Hematopoietic multipotent progenitor cell treated with erythropoietin and hydrocortisone succinate and interleukin-3 and kit ligand, for 6 days (in vitro differentiated cells): ENCODE measurements at places on chromosomes 1 and 21.

GRCh38 chr1:245605480-245606156 is 450.8 kb downstream of the KIF26B start:
- DNase-seq: no peak

GRCh38 chr1:95304803-95305202 is 70.8 kb downstream of the RWDD3 start:
- DNase-seq: no peak

DNA sequence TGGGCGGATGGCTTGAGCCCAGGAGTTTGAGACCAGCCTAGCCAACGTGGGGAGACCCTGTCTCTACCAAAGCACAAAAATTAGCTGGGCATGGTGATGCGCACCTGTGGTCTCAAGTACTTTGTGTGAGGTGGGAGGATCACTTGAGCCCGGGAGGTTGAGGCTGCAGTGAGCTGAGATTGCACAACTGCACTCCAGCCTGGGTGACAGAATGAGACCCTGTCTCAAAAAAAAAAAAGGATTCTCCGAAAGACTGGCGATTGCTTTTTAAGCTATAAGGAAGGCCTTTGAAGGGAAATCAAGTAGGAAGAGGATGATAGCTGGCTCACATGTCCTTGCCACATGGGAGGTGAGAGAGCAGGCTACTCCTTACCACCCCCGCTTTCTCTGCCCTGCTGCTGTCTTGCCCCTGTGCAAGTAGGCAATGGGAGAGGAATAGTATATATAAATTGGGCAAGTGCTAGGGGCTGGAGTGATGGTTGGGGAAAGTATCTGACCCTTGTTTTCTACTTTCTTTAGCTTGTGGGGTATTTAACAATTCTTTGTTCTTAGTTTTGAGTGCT is 3.8 kb upstream of the LAMTOR5 start:
- DNase-seq: no peak

- peak; percentile 24 for DNase-seq
These were observed 20.6 kb upstream of the RCAN3 start for GRCh38 chr1:24481843-24482610.

GRCh38 chr1:108828074-108828961 is 28.6 kb downstream of the AKNAD1 start:
- DNase-seq: peak; percentile 87

GRCh38 chr1:39484564-39484963 is 6.9 kb upstream of the BMP8A start:
- no peak for DNase-seq

- no peak for DNase-seq
These were observed 11.2 kb upstream of the TXNIP start for GRCh38 chr1:146007489-146008133.

- no peak for DNase-seq
These were observed 30.2 kb downstream of the ABCA4 start for GRCh38 chr1:94090761-94091160.
